Stimulated activated CD8-positive, alpha-beta memory T cell treated with anti-CD3 and anti-CD28 coated beads, Interleukin-4, amount 100 ng/mL, for 24 hours (primary cell): ENCODE measurements at places on chromosomes 16 and 17.

- no peak for DNase-seq
Measured at GRCh38 chr17:15954222-15954621, 9.3 kb downstream of the ADORA2B start.

GRCh38 chr16:84840687-84841627, 21.2 kb downstream of the CRISPLD2 start:
- DNase-seq, result no peak

GRCh38 chr17:50768346-50768761, 1.0 kb upstream of the ANKRD40CL start:
- DNase-seq, result no peak

- DNase-seq, result no peak
Measured at GRCh38 chr16:81403208-81403600, 41.4 kb upstream of the CMIP start.

GRCh38 chr16:56288019-56288418, 96.7 kb downstream of the GNAO1 start:
- DNase-seq, result no peak

DNA sequence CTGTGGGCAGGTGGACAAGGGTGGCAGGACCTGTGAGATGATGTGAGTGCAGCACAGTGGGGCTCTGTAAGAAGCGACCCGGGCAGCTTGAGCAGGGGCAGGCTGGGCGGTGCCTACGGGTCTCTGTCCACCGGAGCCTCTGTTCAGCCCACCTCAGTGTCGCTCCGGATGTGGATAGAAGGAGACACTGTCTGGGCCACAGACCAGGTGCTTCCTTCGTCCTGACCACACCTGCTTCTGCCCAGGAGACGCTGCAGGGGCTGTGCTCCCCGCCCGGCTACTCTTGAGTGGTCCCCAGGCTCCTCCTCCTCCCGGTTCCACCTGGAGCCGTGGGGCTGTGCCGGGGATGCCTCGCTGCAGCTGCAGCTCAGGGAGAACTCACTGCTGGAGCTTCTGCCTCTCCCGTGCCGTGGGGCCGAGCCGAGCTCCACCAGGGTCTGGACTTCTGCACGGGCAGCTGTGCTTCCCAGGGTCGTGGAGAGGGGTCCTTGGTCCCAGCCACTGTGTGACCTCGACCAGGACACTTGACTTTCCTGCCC, 21.5 kb downstream of the METRNL start:
- no peak for DNase-seq

DNA sequence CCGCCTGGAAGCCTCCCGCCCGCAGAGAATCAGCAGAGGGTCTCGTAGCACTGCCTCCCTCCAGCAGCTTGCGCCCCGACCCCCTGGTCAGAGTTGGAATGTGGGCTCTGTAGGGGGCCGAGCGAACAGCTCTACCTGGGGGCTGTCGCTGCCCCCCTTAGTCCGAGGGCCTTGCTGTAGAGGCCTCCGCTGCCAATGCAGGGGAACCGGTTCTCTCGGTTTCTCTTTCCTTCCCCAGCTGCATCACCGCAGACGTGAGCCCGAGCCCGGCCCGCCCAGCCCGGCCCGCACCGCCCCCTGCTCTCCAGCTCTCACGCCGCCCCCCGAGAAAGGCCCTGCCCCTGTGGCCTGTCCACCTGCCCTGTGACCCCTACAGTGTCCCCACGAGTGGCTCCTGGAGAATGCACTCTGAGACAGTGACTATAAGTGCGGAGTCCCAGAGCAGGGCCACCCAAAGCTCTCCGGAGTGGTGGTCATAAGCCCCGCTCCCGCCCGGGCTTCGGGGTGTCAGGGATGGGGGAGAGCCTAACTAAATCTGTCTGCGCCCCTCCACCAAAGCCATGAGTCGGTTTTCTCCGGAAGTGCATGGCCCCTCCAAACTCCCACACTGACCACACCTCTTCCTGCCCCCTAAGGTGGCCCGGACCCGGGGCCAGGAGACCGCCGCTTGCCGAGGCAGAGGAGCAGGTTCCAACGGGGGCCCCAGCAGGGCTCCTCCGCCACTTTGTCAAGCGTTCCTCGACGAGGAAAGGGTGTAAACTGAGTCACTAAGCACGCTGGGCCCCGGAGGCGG, 1.7 kb downstream of the ARHGAP27 start:
- DNase-seq, result no peak

DNA sequence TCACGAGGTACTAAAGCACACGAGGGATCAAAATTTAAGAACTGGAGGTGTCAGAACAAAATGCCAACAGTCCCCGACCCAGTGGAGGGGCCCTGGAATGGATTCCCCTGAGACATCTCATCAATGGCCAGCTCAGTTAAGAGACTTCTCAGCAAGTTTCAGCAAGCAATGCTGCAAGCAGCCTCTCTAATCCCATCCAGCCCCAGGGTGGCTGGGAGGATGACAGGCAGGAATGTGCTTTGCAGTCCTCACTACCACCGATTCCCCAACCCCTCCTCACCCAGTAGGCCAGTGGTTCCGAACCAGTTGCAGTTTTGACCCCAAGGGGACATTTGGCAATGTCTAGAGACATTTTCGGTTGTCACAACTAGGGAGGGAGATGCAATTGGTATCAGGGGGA, 8.7 kb downstream of the GPRC5B start:
- no peak for DNase-seq

- DNase-seq, result no peak
Measured at GRCh38 chr17:78766743-78767294, 15.3 kb downstream of the CYTH1 start.

- no peak for DNase-seq
Measured at GRCh38 chr17:37280841-37281240, 94.9 kb upstream of the C17orf78 start.

- no peak for DNase-seq
Measured at GRCh38 chr16:86018941-86019340, 120.0 kb downstream of the IRF8 start.
